ENCODE measurements at places on chromosomes 1 and 21.

DNA sequence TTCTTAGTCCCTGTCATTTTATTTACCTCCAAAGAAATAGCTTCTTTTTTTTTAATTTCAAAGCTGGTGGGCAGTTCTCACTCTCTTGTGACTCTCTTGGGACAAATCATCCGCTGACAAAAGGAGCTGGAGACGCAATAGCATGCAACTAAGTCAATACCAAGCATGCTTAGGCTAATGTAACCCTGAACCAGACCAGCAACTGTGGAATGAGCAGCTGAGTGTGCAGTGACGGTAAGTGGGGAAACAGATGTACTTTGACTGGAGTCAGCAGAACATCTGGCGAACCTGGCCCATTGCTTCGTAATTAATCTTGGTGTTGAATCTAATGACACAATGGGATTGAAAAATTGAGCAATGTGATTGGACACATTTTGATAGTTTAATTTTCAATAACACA is 280.7 kb upstream of the PLXNA2 start:
- ATAC-seq: no peak

DNA sequence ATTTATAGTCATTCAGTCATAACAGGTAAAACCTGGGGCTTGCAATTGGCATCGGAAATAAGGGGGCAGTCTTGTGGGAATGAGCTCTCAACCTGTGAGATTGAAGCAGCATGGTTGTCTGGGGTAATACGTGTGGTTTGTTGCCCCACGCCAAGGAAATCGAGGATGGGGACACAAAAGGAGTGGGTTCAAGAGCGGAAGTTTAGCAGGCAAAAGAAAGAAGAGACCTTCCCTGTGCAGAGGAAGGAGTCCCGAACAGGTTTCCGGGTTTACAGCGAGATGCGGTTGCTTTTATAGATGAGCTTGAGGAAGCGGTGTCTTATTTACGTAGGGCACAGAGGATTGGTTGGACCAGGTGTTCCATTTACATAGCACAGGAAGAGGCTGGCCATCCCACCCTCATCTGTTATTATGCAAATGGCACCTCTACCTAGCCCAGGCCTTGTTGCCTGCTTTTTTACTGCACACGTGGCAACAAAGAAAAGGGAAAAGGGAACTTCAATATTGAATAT is 37.3 kb downstream of the IFNAR1 start:
- peak; percentile 46 for ATAC-seq

DNA sequence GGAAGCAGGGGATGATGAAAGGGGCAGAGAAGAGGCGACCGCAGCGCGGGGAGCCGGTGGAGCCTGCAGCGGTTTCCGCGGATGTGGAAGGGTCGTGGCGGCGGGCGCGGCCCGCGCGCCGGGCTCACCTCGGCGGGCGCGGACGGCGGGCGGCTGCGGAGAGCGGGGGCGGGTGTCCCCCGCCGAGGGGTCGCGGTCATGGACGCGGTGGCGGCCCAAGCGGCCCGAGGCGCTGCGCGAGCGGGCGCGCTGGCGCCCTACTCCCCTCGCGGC is 572 bp downstream of the LPGAT1 start:
- ATAC-seq: no peak

DNA sequence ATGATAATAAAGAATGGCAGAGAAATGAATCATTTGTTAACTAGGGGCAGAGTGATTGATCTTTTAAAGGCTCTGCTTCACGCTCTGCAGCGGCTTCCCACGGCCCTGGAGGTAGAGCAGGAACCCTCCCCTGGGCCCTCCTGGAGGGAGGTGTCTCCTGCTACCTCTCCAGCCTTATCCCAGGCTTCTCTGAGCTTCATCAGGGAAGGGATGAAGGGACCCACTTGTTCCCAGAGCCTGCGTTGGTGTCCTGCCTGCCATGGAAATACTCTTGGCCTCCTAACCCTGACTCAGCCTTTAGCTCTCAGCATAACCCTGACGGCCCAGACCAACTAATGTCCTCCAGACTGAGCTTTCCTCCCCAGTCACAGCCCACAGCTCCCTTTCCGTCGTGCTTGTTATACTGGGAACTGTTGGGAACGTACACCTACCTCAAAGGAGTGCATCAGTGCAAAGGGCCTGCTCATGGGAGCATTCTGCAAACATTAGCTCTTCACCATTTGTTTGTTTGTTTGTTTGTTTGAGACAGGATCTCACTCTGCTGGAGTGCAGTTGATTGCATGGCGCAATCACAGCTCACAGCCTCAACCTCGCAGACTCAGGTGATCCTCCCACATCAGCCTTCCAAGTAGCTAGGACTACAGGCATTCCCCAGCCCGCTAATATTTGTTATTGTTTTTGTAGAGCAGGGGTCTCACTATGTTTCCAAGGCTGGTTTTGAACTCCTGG is 17.4 kb upstream of the HNRNPU start:
- ATAC-seq: no peak

DNA sequence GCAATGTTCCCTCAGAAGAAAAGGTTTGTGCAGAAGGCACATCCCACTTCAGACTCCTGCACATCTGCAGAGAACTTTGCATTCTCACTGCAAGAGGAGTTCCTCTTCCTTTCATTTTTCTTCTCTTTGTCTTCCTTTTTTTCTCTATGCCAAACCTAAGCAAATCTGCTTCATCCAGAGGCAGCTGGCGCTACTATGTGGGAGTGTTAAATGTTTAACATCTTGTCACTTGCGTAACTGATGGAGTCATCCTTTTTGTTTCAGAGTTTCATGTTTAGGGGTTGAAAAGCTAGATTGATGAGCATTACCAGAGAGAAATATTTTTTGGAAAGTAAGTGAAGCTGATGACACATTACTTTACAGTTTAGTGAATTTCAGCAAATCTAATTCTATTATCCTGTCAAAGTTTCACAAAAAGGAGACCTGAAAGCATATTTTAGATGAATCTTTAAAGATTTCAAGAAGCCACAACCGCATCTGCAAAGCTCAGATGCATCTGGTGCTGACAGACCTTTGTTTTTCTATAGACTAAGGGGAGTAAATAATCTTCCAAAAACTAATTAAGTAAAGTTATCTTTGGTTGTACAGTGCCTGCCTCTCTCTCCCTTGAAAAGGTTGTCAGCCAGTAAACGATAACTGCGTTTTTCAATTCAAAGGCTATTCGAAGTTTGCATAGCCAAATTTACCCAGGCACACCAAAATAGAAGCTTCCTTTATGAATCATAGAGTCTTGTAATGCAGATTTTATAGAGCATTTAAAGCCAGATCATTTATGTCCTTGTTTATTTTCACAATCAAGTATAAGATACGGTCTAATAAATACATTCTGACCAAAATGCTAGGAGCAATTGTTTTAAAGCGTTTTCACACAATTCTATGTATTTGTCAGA is 1.2 kb upstream of the LRRC53 start:
- ATAC-seq: no peak

DNA sequence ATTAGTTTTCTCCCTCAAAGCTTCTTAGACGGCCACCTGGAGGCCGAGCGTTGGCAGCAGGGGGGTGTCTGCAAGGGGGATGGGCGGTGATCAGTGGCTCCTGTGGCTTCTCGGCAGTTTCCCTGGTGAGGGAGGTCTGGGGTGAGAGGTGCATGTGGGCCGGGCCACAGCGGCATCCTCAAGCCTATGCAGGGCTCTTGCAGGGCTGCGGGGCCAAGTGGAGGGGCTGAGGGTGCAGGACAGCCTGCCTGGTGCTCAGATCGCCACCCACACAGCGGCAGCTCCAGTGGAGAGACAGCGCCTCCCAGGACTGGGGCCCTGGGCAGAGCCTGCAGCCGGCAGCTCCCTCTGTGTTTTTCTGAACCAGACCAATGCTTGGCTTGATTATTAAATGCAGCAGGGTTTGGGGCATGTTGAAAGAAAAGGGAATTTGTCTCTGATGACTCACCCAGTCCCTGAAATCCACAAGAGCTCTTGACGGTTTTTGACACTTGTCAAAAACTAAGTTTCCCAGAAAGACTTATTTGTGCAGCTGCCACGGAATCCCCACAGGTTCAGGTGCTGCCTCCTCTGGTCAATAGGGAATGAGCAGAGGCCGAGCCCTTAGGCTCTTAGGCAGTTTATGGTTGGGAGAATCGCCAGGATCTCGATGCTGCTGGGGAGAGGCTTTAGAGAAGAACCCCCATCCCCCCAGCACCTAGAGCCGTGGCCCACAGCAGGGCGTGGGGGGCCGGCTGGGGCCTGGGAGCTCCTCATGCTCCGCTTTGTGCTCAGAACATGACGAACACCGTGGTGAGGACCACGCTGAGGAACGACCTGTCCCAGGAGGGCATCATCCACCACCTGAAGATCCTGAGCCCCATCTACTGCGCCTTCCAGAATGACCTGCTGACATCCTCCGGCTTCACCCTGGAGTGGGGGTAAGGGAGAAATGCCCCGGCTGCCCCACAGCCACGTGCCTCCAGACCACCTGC is 54.7 kb downstream of the UMODL1 start:
- ATAC-seq: peak; percentile 4

- no peak for ATAC-seq
These were observed 50.7 kb downstream of the ERG start for GRCh38 chr21:38447611-38448010.

- ATAC-seq: no peak
These were observed 117.3 kb upstream of the IRF2BP2 start for GRCh38 chr1:234727018-234727940.

- ATAC-seq: no peak
These were observed 3.5 kb downstream of the ARPC5 start for GRCh38 chr1:183632114-183632513.

DNA sequence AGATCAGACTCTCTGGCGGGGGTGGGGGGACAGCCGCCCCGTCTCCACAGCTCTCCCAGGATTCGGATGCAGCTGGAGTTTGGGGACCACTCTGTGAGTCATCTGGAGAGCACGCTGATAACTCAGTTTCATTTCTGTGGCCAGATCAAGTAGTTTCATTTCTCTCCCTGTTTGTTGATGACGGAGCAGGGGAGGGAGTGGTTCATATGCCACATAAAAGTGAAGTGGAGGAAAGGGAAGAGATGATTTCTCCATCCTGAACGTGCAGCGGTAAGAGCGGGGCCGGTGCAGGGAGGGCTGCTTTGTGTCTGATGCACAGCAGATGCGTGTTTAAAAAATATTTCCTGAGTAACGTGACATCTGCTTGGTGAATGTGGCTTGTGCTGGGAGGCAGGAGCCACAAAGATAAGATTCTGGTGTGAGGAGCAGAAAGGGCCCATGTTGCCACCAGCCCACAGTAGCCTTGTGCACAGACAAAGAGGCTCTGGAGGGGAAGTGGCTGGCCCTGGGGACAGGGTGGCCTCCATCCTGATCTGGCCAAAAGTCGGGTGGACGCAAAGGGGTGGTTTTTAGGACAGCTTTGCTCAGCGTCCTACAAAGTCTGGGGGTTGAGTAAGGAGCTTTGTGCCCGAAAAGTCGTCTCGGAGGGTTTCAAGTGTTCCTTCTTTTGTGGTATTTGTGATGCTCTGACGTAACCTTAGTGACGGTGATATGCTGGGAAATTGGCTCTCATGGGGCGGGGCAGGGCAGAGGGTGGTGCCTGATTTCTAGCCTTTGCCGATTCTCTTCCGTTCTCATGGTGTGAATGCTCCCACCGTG is at the start of gene MX2:
TSS of gene MX2 (plus strand) at position 242 of the 819 bp plus-strand sequence. CDS start 14,880 bp downstream, outside the sequence.
- ATAC-seq: peak; percentile 33

DNA sequence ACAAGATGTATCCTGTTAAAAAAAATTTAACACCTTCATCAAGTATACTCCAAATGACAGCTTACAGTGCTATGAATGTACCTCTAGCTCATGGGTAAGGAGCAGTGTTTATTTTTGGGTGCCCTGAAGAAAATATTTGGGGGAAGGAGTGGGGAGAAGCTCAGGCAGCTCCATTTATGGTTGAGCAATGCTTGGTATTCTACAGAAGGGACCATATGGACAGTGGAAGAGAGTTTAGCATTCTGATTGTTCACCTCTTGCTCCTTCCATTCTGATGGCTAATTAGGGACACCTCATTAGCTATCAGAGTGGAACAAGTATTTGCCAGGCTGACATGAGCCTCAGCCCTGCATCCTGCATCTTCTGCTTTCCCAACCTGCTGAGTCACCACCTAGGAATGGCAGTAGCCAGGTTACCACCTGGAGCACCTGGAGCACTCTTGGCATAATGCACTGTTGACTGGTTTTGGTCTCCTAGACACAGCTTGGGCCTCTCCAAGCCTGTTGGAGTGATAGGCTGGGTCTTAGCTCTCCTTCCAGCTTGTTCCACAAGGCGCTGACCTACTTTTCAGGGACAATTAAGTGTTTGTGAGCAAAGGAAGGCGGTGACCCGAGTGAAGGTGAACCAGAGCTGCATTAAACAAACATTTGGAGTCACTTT is 62.0 kb upstream of the MACF1 start:
- peak; percentile 92 for ATAC-seq

DNA sequence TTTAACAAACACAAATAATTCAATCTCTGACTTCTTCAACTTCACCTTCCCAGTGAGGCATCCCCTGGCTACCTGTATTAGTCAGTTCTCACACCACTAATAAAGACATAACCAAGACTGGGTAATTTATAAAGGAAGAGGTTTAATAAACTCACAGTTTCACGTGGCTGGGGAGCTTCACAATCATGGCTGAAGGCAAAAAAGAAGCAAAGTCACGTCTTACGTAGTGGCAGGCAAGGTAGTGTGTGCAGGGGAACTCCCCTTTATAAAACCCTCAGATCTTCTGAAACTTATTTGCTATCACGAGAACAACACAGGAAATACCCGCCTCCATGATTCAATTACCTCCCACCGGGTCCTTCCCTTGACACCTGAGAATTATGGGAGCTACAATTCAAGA is 478.5 kb downstream of the ADGRL2 start:
- no peak for ATAC-seq

GRCh38 chr1:20633190-20634064 is at the start of gene PINK1:
Gene PINK1, plus strand, starts transcription at chr1:20633458. Its CDS starts 91 bp downstream, at chr1:20633549.
- ATAC-seq: peak; percentile 87

DNA sequence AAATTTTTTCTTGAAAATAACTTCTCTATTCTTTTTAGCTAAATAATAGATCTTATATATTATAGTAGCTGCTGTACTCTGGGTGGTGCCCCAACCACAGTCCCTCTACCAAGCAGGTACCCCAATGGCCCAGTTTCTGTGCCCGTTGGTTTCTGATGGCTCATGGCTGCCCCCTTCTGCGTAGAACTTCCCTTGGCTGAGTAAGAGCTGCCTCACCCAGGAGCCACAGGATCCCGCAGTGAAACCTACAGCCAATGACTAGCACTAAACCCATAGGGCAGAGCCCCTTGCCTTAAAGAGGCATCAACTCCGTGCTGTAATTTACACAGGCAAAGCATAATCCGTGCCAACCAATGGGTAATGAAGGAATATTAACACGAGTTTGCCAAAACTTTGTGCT is 247.5 kb downstream of the USH2A start:
- ATAC-seq: no peak

DNA sequence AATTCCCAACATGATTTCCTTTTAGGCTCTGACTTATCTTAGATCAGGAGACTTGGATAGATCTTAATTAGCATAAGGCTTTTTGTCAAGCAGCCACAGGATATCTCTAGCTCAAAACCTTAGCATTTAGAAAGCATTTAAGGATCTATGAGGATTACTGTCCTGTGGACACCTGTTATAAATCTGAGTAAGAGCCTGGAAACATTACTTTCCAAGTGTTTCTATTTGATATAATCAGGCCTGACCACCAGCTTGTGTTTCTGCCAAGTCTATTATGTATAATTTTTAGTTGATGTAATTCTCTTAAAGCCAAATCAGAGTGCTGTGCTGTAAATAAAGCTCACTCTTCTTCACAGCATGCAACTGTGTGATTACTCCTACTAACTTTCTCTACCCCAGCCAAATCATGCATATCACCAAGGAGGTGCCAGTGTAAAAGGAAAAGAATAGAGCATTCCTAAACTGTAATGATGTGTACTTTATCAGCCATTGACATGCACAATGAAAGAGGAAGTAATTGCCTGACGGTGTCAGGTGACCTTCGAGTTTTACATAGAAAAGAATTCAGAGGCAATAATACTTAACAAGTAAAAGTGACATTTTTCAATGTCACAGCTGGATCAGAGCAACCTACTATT is 309.9 kb upstream of the PRMT6 start:
- ATAC-seq: no peak

- ATAC-seq: no peak
These were observed 2.6 kb upstream of the TMEM82 start for GRCh38 chr1:15739745-15740144.
